ENCODE measurements at places on chromosomes 12 and 14.

- DNase-seq: no peak
Observed at GRCh38 chr14:71852181-71852580, 80.0 kb upstream of the RGS6 start.

DNA sequence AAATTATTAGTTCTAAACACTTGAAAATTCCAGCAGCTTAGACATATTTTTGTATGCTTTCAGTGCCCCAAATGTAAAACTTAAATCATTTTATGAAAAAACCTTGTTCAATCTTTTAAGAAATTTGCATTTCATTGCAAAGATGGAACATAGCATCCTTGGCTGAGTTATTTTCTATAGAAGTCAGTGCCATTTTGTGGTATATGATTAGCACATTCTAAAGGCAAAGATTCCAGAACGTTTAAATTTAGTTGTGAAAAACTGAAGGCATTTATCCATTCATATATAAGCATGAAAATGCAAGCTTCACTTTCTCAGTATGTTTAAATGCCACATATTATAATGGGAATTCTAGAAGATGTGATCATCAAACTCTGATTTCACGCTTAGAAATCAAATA lies 332.1 kb downstream of the APAF1 start:
- DNase-seq: no peak

DNA sequence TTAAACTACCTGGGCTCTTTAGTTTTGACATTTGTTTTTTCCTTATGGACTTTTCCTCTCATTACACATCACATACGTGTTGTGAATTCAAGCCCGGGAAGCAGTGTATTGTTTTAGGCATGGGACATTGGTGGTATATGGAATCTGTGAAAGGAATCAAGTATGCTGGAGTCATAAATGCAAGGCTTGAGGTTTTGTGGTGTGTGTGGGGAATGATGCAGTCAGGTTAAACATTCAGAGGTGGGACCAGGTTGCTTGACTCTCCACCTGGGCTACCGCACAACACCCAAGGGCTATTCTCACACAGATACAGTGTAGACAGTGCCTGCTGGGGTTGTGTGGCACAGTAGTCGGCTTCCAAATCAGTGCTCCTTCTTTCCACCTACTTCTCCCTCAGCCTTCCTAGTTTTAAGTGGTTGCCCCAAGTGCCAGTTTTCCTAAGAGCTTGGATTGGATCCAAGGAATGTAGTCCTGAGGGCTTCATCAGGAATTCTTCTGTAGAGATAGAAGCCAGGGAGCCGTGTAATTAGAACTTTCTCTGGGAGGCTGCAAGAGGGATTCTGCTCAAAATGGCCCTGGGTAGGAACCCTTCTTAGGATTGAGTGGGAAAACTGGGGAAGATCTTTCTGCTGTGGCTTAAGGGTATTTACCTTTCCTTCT lies 243.7 kb downstream of the C12orf75 start:
- no peak for DNase-seq

GRCh38 chr12:112536367-112536730 lies 117.6 kb downstream of the PTPN11 start:
- DNase-seq: no peak

- DNase-seq: no peak
Observed at GRCh38 chr12:93812626-93813025, 135.5 kb downstream of the CRADD start.

GRCh38 chr12:67419810-67420209 lies 150.7 kb downstream of the CAND1 start:
- DNase-seq: no peak

All from stimulated activated naive CD4-positive, alpha-beta T cell treated with Interleukin-2 at 50 U/mL for 16 hours (primary cell).